BJ (cell line): ENCODE measurements at places on chromosomes 7 and 10. TPM values are rescaled to one million over a fixed set of nuclear protein-coding genes. Genes with fewer than 3 reads are reported as not detected.

Gene ANKRD30A
- polyA plus RNA-seq, result not detected in 2 replicates

- DNase-seq, result peak; percentile 19
Observed at GRCh38 chr10:95509251-95509650, 51.9 kb downstream of the SORBS1 start.

DNA sequence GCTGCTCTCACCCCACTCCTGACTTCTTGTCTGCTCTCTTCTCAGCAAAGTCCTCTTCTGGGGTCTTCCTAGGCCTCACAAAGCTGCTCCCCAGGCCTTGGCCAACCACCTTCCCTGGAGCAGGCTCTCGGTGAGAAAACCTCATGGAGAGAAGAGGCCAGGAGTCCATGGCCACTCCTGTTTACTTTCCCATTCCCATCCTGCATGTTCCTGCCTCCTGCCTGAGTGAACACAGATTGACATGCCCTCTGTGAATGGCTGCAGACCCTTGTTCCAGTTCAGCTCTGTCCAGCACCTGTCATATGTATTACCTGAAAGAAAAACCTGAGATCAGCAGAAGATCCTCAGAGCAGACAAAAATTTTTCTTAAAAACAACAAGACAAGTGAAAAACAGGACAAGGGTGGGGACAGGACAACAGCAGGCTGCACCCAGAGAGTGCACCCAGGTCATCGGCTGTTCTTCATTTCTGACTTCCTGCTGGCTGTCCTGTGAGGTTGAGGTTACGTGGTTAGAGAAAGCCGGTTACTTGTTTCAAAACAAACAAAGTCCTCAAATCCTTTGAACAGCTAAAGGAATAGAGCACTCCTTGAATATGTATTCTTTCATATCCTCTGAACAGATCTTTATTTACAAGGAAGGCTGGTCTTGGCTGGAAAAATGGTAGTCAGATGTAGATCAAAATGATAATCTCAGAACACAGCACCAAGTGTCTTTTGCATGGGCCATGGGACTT, 34.0 kb upstream of the DLD start:
- DNase-seq, result no peak

DNA sequence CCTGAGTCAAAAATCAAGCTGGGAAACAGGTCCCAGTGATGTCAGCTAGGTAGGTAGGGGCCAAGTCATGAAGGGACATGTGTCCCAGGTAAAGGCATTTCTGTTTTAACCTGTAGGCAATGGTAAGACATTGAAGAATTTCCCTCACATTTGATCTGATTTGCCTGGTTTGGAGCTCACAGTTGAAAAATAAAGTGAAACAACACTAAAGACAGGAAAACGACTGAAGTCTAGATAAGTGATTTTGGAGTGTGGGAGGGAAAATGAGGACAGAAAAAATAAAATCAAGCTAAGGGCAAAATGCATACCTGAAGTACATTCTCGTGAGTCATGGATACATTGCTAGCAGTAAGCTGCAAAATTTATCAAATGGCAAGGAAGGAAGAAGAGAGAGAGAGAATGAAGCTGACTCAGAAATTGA, 169.9 kb downstream of the SKIDA1 start:
- no peak for DNase-seq

GRCh38 chr7:108358553-108358952, 97.7 kb downstream of the NRCAM start:
- peak; percentile 64 for DNase-seq

GRCh38 chr10:49158404-49158803, 24.6 kb upstream of the FAM170B start:
- no peak for DNase-seq

GRCh38 chr10:132329565-132330485, 2.2 kb upstream of the LRRC27 start:
- no peak for DNase-seq
